ENCODE measurements at places on chromosomes 7 and 10.

DNA sequence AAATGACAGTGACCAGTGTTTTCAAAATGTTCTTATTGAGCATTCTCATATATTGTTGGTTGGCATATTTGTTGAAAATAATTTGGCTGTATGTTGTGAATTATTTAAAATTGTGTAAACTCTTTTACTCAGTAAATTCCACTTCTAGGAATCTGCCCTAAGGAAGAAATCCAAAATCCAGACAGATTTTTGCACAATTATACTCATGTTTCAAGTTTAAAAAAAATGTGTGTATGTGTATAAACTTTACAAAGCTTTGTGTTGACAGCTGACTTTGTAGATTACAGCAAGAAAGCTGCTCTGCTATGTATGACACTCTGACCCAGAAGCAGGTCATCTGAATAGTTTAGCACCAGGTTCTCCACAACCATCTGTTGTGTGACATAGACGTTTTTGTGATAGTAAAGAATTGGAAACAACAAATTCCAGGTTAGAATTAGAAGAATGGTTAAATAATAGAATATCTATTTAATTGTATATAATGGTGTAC, 21.6 kb downstream of the KIFBP start:
- DNase-seq: no peak

DNA sequence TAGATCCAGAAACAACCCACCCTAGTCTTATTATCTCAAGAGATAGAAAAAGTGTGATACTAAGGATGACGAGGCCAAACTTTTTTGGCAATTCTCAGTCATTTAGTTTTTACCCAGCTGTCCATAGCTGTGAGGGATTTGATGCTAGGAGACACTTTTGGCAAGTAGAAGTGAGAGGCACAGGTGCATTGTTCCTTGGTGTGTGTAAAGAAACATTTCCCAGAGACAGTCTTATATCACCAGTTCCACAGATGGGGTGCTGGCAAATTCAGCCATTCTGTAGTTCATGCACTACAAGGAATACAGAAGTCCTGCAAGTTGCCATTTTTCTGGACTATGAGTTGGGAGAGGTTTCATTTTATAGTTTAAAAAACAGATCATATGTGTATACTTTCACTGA, 403.3 kb upstream of the GHITM start:
- DNase-seq: no peak

- no peak for DNase-seq
These were observed 18.3 kb downstream of the ZFAND2A start for GRCh38 chr7:1141651-1142050.

DNA sequence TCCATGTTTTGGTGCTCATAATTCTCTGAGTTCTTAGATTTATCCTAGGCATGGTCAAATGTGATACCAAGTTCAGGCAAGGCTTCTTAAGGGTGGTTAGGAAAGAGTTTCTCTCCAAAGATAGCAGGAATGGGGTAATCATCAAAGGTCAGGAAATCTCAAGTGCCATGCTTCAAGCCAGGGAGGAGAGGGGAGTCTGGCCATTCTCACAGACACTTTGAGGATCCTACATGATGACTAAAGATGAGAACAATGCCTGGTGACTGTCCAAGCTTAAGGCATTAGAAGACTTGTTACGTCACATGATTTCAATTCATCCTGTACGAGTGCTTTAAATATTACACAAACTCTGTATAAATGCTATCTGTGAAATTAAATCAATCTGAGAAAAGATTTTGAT, 59.4 kb downstream of the POM121L12 start:
- DNase-seq: no peak

DNA sequence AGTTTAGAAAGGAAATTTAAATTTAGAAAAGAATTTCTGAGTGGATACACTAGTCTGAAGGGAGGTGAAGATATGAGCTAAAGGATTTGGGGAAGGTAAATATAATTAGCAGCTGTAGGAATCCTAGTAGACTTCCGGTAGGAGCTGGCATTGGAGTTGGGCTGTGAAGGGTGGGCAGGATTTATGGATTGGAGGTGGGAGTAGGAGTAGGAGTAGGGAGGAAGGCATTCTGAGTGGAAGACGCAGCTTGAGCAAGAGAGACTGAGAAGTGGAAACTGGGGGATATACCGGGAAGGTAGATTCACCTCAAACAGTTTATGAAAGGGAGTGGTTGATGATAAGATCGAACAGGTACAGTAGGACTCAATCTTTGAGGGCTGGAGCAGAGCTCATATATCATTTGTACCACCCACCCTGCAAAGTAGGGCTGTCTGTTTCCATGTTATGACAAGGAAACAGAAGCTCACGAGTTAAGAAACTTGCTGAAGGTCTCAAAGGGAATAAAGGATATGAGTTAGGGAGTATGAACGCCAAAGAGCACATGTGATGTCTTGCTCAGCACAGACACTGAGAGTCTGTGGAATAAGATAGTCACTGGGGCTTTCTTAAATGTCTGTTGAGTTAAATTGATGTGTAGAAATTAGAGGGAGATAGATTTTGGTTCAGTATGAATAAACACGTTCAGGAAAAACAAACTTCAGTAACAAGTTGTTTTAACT, 81.6 kb downstream of the RPS24 start:
- no peak for DNase-seq

Measured in RWPE2 (cell line).